Forelimb muscle (tissue), 1 donor: ENCODE measurements at places on chromosomes 11 and 22. TPM values are rescaled to one million over a fixed set of nuclear protein-coding genes. Genes with fewer than 3 reads are reported as not detected.

MMP7 gene
- polyA plus RNA-seq, result not detected

GRCh38 chr22:35615156-35615555 is 2.0 kb downstream of the MB start:
- no peak for DNase-seq

PIH1D2 gene
- 1.1 TPM for polyA plus RNA-seq

APOBEC3G gene
- 3.2 TPM for polyA plus RNA-seq

- DNase-seq, result no peak
Measured at GRCh38 chr11:17746096-17746495, 11.5 kb downstream of the KCNC1 start.

DNA sequence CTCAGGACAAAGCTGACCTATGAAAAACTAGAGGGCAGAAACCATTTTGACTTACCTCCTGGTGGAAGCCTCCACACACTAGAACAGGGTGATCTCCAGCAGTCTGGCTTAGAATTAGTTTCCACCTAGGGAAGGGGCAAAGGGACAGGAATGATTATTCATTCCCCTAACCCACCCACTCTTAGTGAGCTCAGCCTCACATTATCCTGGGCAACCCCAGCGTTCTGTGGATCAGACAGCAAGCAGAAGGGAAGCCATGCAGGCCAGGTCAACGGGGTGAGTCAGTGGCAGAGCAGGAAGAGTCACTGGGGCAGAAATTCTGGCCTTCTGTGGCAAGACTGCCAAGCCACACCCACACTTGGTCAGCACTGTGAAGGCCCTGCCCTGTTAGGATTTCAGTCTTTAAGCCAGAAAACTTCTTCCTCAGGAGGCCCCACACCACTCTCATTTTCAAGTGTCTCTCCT is 10.5 kb downstream of the NUMA1 start:
- DNase-seq, result no peak

DNA sequence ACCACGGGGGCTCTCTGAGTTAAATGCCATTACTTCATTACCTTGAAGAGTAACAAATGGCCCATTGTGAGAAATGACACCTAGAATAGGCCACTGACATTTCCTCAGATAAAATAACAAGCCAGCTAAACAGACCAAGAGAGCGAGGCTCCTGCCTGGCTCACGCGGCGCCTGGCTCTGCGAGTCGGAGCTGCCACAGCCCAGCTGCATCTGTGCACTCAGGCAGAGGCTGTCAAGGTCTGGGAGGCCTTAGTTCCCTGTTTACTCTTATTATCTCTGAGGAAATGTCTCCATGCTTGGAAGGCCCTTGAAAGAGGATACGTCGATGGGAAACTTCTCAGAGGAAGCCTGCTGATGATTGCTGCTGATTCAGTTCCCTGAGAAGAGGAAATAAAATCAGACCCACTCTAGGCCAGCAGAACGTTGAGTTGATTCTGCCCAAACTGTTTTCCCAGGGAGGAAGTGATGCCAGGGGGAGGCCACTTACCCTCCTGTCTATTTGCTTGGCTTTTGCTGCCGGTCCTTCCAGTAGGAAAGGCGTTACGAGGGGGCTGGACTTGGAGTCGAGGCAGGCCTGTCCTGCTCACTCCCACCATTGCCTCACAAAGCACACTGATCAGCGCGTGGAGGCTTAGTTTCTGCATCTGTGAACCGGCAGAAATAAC is 208.8 kb downstream of the TBC1D22A start:
- peak; percentile 31 for DNase-seq

OR51T1 gene
- not detected for polyA plus RNA-seq

ANO1 gene
- 6.3 TPM for polyA plus RNA-seq

LDHAL6A gene
- 0.14 TPM for polyA plus RNA-seq

DNA sequence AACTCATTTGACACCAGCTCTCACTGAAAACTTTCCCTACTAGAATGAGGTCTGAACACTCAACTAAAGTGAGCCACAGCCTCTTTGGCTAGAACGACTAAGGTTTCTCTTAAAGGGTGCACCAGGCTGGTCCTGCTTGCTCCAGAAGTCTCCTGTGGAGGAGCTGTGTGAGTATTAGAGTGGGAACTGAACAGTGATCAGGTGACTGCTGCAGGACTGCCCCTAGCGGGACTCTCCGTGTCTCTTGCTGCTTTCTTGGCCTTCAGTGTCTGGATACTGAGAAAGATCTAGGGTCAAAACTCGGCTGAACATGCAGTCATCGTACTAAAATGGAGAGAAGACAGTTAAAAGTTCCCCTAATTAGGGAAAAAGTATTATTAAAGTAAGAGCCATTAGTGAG is 34.6 kb downstream of the FAM118A start:
- DNase-seq, result no peak

CPSF7 gene
- polyA plus RNA-seq, result 72.1 TPM

- DNase-seq, result no peak
Measured at GRCh38 chr11:68798221-68798813, 43.4 kb downstream of the CPT1A start.

PLXNB2 gene
- 77.0 TPM for polyA plus RNA-seq

DNA sequence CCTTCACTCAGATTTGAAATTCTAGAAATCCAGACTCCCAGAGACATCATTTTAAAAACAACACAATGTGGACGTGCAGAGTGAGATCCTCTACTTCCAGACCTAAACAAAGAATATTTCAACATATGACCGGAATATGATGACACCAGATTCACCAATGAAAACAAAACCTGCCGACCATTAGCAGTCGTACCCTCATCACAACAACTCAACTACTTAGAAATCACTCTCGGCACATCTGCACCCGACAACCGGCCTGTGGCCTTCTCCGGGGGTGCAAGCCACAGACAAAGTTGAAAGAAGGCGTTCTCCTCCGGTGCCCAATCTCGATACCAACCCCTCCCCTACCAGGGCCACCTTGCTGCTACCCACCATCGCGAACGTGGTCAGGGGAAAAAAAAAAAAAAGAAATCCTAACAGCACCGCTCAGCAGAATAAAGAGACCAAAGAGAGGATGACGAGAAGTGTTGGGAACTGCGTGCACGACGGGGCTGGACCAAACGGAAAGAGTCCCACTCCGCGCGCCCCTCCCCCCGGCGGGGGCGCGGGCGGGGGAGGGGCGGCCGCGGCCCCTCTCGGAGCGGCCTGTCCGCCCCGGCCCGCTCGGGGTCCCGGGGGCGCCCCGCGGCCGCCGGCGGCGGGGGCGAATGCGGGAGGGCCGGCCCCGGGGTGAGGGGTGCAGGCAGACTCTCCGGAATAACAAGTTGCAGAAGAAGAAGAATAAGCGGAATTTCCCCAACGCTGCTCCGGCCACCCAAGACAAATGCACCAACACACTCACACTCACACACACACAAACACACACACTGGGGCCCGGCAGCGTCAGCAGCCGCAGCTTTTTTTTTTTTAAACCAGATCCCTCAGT is 1.7 kb downstream of the PHF21A start:
- no peak for DNase-seq

DNA sequence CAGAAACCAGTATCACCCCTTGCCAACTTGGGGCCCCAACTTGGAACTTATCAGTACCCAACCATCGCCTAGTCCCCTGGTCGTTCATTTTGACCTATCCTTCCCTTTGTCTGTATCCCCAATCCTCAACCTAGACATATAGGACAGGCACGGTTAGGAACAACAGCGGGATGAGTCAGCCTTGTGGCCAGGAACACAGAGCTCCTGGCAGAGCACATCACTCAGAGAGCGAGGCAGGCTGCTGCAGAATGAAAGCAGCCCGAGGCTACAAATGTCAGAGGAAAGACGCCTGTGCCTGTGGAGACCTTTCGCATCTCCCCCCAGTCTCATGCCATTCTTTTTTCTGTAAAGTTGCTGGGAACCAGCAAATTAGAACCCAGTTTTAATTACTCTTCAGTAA is 14.6 kb downstream of the DKK3 start:
- no peak for DNase-seq

DNA sequence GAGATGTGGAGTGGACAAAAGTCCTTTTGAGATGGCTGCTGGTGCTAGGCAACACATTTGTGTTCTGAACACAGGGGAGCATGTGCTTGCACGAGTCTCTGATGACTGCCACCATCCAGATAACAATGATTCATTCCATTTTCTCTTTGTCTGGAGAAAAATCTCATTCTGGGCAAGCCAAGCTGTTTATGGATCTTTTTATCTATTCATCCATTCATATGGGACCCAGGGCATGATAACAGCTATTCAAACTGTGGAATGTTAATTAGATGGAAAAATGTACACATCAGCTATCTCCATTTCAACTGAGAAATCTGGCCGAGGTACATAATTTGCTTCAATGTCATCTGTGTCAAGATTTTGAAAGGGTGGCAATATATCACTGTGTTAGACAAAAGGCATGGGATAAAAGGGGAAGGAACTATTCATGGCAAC is 117.5 kb upstream of the ZBED5 start:
- DNase-seq, result no peak

GRCh38 chr22:48567213-48567975 is 1260.3 kb downstream of the BRD1 start:
- DNase-seq, result no peak

OR8A1 gene
- 0.25 TPM for polyA plus RNA-seq

DNA sequence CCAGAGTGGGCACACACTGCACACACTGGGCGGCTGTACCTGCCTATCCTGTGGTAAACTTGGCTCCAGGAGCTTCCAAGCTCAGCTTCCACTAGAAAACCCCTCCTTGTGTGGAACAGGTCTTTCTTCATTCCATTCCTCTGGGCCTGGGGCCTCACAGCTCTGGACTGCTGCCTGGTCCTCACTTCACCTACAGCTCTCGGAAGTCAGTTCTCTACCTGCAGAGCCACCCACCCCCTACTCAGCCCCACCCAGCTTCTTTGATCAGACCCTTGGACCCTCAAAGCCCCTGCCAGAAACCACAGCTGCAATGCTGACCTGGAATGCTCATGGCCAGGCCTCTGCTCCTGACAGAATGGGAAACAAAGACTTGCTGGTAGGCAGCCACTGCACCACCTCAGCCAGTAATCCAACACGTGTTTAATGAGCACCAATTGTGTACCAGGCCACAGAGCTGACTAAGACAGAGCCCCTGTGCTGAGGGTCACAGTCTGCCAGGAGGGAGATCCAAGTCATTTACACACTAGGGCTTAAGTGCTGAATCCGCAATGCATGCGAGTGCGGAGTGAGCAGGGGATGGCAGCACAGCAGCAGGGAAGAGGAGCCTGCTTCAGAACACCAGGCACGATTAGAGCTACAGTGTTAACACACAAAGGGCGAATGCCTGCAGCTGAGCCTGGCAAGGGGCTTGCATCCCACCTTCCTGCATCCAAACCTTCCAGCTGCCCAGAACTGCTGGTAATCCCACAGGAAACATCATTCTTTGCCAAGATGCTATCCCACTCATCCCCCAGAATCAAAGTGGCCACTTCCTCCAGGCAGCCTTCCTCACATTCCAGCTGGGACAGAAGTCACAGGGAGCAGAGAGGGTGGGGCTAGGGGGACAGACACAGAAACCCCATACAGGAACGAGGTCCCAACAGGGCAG is 4.6 kb downstream of the GNB1L start:
- DNase-seq, result no peak

- DNase-seq, result no peak
Measured at GRCh38 chr11:93570759-93571413, 27.7 kb upstream of the SMCO4 start.
